ENCODE measurements at places on chromosomes 7 and 10.

DNA sequence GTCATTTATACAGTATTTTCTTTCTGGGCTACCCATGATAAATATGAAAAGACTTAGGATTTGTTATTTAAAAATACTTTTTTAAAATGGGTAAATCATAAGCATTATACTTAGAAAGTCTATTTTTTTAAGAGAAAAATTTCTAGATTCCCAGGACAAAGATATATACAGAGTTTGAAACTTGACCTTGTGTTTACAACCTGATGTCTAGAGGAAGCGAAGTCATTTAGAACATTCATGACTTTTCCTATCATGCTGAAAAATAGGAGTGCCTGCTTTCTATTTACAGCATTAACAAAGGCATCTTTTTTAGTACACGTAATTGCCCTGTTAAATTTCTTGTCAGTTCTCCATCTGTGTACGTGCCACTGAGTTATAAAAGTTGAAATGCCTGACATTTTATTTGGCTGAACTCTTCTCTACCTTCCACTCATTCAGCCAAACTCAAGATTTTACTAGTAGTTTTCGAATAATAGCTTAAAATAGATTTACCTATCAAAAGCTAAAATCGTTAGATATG is 23.0 kb downstream of the GNAT3 start:
- no peak for DNase-seq

- DNase-seq: no peak
Observed at GRCh38 chr10:15814565-15814964, 45.7 kb downstream of the MINDY3 start.

DNA sequence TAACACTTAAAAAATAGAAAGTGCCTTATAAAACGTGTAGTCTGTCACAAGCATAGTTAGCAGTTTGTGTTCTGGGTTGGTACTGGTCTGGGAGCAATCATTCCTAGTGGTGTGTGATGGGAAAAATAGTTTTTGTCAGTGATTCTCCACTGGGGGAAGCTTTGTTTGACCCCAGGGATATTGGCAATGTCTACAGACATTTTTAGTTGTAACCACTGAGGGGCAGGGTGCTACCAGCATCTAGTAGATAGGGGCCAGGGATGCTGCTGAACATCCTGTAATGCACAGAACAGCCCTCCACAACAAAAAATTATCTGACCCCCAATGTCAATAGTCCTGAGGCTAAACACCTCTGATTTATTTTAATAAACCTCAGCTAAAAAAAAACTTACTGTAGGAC is 51.6 kb upstream of the CREB5 start:
- no peak for DNase-seq

DNA sequence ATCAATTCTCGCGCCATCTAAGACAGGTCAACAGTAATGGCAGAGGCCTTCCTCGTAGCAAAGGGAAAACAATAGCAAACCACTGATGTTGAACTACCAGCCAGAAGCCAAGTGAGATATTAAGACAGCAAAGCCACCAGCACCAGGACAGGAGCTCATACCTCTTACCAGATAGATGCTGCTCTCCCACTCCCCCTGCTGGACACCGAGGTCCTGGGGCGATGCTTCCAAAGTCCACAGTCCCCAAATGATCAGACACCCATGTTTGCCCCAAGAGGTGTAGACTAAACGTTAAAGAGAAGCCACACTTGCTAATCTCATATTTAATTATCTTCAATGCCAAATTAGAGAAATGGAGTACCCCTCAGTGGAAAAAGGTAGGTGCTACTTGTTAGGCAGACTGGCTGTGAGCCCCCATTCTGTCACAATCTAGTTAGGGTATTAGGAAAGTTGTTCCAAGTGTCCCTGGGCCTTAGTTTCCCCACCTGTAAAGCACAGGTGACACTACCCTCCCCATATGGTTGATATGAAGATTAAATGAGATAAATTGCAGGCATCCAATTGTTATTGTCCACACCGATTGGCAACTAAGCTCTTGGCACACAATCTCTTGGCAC is 39.9 kb downstream of the TOMM7 start:
- DNase-seq: peak; percentile 84

- DNase-seq: no peak
Observed at GRCh38 chr10:29646960-29647461, 12.2 kb upstream of the SVIL start.

DNA sequence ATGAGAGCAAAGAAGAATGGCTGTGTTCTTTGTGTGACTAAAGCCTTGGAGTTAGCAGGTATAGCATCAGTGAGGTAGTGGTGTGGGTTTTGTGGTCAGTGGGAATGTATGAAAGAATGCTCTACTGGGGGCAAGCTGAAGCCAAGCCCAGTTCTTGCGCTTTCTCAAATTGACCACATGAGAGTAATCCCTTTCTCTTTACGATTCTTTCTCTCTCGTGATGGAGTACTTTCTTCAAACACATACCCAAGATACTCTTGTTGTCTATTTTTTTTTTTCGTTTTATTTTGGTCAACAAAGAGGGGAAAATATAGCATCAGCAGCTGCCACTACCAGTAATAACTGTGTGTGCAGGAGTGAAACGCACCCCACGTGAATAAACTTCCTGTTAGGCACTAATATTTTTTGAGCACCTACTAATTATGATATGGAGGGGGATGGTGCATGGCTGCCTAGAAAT is 8.4 kb upstream of the PANK1 start:
- no peak for DNase-seq

- DNase-seq: no peak
Observed at GRCh38 chr7:28390426-28390825, 21.9 kb upstream of the CREB5 start.

DNA sequence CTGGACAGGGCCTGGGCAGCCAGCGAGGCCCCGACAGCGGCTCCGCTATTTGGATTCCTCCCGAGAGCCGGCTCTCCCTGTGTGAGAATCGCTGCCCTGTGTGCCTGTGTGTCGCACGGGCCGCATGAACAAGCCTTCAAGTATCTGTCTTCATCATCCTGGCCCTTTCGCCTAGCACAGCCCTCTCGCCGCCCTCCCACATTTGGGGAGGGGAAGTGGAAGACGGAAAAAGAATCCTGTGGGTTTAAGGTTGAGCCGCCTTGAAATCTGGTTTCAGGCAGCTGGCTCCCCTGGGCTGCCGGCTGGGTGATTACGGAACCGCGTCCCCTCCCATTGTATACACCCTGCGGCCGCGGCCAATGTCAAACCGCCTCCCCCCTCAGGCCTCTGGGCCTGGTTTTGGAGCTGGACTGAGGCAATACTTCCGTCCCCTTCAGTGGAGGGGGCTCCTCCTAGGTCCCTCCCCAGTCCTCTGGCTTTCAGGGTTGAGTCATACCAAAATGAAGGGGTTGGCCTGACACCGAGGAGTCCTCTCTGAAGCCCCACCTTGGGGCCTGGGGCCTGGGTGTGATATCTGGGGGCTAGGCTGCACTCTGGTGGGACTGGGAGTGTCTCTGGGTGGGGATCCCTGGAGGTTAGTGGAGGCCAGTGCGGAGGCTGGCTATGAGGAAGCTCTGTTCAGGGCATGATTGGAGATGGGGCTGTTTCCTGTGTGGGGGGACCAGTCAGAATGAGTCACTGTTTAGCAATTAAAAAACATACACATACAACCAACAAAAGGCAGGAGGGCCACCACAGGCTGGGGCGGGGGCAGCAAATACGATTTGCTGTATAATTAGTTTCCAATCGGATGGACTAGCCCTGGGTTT is 1.7 kb downstream of the TRIM8 start:
- peak; percentile 76 for DNase-seq

GRCh38 chr10:33031815-33032653 is 74.0 kb upstream of the ITGB1 start:
- DNase-seq: no peak

DNA sequence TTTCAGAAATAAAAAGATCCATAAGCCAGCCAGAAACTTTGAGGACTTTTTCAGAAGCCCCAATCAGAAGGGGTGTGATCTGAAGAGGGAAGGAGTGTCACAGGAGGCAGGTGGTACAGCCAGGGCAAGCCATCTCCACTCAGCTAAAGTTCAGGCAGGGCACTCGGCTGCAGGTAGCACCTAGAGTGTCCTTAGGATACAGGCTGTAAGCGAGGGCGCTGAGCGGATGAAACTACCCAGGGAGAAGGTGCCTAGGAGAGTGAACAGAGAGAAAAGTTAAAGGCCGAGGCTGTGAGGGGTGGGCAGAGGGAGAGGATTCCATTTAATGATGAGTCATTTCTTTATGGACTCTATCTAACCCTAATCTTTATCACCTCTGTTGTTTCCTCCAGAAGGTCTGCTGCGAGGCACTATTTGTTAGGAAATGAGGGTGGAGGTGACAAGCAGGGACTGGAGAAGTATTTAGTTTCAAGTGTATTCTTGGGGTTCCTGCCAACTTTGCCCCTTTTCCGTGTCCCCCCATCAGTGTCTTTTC is 29.8 kb upstream of the ZCCHC24 start:
- no peak for DNase-seq

DNA sequence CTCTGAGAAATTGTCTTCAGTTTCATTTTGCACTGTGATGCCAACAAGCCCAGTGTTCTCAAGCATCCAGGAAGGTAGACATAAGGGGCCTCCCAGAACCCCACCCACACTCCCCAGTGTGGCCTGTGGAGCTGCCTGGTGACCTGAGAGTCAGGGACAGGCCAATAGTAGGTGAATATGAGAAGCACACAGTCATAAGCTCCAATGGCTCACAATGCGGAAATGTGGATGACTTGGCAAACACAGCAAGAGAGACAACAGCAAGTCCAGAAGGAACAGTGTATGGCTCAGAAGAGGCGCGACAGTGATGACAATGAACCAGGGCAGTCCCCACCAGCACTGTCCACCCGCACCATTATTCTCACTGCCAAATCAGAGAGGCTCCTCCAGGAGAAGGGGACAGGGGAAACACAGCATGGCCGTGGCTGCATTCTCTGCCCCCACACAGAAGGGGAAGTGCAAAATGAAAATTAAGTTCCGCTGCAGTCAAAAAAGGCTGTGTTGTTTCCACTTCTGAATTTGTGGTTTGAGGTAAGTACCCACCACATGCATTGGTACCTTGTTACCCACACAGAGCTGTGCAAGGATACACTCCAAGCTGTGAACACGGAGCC is 419.8 kb downstream of the GRID1 start:
- peak; percentile 49 for DNase-seq

DNA sequence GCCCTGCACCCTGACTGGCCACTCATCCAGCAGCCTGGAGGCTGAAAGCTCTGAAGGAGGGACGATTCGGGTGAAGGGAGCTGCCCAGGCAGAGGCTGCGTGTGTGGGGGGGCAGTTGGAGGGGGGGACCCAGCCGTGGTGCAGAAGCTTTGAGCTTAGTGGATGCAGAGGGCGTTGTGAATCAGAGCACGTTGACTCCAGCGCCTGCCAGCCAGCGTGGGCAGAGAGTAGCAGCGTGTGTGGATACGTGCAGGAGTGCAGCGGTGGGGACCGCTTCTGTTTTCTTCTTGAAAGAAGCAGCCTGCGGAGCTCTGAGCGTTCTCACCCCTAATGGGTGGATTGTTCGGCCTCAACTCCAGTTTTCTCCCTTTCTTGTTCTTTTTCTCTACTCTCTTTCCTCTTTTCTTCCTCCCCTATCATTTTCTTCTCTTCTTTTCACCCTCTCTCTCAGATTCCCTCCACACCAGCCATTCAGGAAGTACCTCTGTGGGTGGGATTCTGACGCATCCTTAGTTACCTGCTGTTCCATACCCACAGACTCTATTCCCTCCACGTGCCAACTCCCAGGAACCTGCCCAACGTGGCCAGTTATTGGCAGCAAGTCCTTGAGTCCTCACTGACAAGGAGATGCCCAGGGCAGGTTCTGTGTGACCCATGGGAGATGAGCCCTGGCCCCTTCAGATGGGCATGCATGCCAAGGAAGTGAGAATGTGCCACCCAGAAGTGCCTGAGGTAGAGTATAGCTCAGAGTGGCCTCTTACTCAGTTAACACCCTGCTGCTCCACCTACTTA is 47.4 kb downstream of the SORCS3 start:
- DNase-seq: no peak

- DNase-seq: no peak
Observed at GRCh38 chr7:36289833-36290661, 99.6 kb upstream of the ANLN start.

DNA sequence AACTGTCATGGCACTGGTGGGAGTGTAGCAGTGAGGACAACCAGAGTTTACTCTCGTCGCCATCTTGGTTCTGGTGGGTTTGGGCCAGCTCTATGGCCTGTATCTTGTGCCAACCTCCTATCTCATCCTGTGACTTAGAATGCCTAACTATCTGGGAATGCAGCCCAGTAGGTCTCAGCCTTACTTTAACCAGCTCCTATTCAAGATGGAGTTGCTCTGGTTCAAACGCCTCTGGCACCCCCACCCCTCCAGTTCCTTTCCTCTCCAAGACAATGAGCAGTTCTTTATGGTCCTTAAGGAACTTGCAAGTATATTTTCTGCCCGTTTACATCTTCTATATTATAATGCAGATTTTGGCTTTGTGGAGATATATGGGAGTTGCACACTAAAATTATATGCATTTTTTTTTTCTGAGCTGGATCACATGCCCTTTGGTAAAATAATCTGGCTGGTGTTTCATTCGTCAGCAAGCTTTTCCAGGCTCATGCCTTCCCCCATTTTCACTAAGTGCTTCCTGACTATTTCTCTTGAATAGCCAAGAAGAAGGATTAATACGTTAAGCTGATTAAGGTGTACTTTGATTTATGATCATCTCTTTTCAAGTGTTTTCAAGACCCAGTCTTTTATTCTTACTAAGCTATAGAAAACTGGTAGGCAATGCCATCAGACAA is 11.2 kb upstream of the WIPF3 start:
- no peak for DNase-seq

GRCh38 chr7:65925040-65925439 is 52.2 kb downstream of the VKORC1L1 start:
- DNase-seq: no peak

DNA sequence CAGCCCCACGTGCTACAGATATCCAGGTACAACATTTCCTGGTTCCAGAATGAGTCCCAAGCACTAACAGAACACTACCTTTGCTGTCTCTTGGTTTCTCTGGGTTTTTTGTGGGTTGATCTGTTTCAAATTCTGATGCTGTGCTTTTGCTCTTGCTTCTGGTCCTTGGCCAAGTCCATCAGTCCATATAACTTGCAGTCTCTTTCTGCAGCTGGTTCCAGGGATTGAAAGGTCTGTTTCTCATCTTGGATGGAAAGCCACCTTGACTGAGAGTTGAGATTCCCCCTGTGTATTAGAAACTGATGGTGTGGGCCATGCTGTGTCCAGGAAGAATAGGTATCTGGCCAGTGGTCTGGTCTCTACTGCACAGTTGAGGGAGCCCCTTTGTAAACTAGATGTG is 171.1 kb downstream of the JCAD start:
- no peak for DNase-seq

DNA sequence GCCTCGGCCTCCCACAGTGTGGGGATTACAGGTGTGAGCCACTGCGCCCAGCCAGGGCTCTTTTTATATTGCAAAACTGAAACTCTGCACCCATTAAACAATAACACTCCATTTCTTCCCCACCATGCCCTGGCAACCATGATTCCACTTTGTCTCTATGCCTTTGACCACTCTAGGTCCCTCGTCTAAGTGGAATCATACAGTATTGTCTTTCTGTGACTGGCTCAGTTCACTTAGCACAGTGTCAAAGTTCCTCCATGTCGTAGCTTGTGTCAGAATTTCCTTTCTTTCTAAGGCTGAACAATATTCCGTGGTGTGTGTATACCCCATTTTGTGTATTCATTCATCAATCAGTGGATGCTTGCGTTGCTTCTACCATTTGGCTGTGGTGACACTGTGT is 46.2 kb downstream of the CUX1 start:
- DNase-seq: no peak

Measured in B cell (primary cell).